ENCODE measurements at places on chromosomes 12 and 14. TPM values are rescaled to one million over a fixed set of nuclear protein-coding genes. Genes with fewer than 3 reads are reported as not detected.
A peak's percentile ranks its signal among the peaks of the same experiment; 100 is the strongest.

The TDRD9 gene
- not detected for total RNA-seq

DNA sequence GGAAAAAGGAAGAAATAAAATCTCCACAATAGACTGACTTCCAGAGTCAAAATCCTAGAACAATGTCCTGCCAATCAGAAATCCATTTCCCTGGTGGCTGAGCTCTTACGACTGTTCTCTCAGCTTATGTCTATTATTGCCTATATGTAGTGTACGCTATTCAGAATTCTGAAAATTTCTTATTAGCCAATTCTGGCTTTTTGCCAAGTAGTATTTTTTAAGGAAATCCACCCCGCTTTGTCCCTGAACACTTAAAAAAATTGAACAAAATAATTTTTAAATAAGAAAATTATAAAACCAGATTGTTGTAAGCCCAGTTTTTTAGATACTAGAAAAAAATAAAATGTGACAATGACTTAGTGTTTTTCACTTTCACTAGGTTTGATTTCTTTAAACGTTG lies 143.0 kb downstream of the KCNA5 start:
- no peaks in the 10 kb centered on the region for H3K27me3 ChIP-seq
- DNase-seq = no peak
- H3K4me3 ChIP-seq = no peak overlapping the region
- no peaks in the 10 kb centered on the region for H3K4me1 ChIP-seq
- H3K27ac ChIP-seq = no peak overlapping the region

The KLRG1 gene
- 34.7 TPM for total RNA-seq

DNA sequence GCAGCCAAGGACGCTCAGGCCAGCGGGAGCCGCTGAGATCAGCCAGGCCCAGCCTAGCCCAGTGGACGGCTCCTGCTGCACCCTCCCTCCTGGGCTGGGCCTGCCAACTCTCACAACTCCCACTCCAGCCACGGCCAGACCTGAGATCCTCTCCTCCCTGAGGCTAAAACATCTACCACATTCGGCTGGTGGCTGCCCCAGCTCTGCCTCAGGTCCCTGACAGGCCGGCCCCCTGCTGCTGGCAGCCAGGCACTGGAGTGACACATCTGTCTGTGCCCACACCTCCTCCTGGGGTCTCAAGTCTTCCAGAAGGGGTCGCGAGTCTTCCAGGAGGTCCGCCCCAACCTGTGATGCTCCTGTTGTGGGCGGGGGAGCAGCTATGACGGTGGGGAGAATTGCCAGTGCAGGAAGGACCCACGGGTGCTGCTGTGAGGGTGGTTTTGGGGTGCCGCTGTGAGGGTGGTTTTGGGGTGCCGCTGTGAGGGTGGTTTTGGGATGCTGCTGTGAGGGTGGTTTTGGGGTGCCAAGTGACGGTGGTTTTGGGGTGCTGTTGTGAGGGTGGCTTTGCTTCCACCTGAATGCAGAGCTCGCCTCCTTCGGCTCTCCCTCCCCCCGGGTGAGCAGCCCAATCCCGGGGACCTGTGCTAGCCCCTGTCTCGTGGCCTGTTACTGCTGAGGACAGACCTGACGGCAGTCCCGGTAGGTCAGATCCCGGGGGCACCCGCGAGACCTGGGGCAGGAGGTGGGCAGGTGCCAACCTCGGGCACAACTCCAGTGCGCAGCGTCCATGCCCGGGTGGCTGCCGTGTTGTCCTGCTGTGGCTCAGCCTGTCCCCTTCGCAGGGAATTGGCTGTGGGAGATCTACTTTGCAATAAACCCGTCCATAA lies 27.5 kb upstream of the C14orf180 start:
- no peaks in the 10 kb centered on the region for H3K36me3 ChIP-seq
- H3K27me3 ChIP-seq = no peaks in the 10 kb centered on the region
- no peak overlapping the region for H3K4me3 ChIP-seq
- DNase-seq = no peak
- peak overlapping the region; percentile 96 for H3K27ac ChIP-seq

DNA sequence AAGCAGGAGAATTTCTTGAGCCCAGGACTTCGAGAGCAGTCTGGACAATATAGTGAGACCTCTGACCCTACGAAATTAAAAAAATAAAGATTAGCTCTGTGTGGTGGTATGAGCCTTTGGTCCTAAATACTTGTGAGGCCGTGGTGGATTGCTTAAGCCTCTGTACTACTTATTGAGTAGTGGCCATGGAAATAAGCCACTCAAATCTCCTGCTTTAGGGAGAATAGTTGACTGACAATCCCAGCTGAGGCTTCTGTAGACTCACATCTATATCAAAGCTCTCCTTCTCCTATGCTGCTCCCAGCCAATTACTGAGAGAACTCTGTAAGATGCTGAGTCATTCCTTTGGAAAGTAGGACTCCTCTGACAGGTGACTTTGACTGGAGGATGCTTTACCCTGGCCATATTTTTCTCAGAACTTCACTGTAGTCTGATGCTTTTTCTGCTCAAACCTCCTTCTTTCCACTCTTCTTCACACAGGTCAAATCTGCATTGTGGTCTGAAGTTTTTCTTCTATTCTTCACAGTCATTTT lies 420.2 kb downstream of the SLC6A15 start:
- no peaks in the 10 kb centered on the region for H3K4me1 ChIP-seq
- H3K27me3 ChIP-seq = no peaks in the 10 kb centered on the region
- no peaks in the 10 kb centered on the region for H3K36me3 ChIP-seq
- no peak overlapping the region for H3K4me3 ChIP-seq

- no peak overlapping the region for H3K27ac ChIP-seq
- peaks cover 27% of the 10 kb centered on the region for H3K4me1 ChIP-seq
- peak; percentile 57 for DNase-seq
- no peak overlapping the region for H3K4me3 ChIP-seq
- no peaks in the 10 kb centered on the region for H3K36me3 ChIP-seq
Measured at GRCh38 chr14:102565331-102565887, 27.0 kb upstream of the RCOR1 start.

GRCh38 chr12:31431721-31432240 lies 105.8 kb upstream of the SINHCAF start:
- no peaks in the 10 kb centered on the region for H3K27me3 ChIP-seq
- no peak overlapping the region for H3K27ac ChIP-seq
- DNase-seq = no peak
- H3K4me3 ChIP-seq = no peak overlapping the region
- H3K4me1 ChIP-seq = peaks cover 2% of the 10 kb centered on the region

DNA sequence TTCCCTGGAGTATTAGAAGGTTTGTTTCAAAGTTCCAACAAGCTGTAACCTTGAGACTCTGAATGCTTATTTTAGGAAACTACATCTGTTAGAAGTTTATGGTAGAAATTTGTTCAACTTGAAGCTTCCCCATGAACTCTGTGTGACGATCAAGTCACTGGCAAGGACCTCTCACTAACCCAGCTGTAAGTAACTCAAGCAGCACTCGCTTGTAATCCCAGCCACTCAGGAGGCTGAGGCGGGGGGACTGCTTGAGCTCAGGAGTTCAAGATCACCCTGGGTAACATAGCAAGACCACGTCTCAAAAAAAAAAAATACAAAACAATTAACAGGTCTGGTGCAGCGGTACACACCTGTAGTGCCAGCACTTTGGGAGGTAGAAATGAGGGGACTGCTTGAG lies 25.6 kb downstream of the TESC start:
- peaks cover 14% of the 10 kb centered on the region for H3K4me1 ChIP-seq
- H3K27ac ChIP-seq = no peak overlapping the region
- H3K27me3 ChIP-seq = no peaks in the 10 kb centered on the region
- peaks cover 4% of the 10 kb centered on the region for H3K36me3 ChIP-seq
- no peak for DNase-seq
- no peak overlapping the region for H3K4me3 ChIP-seq

GRCh38 chr12:108840605-108841332 lies 16.6 kb downstream of the SSH1 start:
- no peak overlapping the region for H3K27ac ChIP-seq
- H3K4me3 ChIP-seq = no peak overlapping the region
- H3K36me3 ChIP-seq = no peaks in the 10 kb centered on the region
- DNase-seq = no peak
- H3K27me3 ChIP-seq = no peaks in the 10 kb centered on the region

DNA sequence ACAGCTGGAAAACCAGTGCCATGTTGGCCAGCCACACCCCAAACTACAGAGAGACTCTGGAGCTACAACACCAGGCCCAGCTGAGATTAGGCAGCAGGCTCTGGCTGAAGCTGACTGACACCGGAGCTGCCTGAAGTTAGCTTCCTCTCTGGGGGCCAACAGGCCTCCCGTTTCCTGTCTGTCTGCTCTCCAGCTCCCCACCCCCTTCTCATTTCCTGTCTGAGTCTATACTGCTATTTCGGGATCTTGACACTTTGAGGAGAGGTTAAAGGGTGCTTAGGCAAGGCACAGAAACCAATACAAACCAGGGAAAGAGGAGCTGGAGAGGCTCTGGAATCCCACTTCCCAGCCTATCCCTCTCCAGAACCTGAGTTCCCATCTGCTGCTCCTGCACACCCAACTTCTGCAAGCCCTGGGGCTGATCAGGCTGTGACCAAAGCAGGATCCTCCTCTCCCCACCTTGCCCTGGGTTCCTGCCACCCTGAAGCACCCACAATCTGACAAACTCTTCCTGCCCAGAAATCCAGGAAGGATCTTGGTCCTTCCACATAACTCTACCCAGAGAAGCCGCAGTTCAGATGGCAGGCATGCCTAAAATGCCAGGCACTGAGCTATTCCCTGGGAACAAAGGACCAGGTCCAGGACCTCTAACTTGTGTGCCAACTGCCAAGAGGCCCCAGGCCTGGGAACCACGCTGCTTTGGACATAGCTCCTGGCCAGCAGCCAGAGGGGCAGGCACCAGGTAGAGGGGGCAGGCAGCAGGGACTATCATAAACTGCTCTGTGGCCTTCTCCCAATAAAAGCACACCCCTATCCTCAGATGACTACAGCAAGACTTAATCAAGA lies 39.9 kb downstream of the PRPF40B start:
- peak; percentile 95 for DNase-seq
- no peaks in the 10 kb centered on the region for H3K27me3 ChIP-seq
- H3K27ac ChIP-seq = peak overlapping the region; percentile 63

DNA sequence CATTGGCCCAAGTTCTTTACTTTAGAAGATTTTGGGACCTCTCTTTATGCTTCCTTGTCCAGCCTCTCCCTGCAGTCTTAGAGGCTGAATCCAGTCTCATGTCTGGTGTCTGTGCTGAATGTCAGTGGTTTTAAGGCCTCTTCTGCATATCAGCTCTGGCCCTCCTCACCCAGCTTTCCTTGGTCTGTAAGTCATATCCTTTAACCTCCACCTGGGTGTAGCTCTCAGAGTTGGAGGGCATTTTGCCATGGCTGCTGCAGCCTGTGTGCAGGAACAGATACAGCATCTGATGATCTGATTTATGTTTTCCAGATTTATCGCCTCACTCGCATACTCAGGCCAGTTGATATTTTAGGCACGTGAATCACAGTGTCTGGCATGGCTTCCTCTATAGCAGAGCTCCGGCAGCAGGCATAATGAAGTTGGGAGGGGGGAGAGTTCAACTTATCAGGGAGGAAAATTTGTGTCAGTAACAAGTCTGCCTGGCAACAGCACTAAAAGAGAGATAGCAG lies 335.0 kb downstream of the PCNX1 start:
- no peaks in the 10 kb centered on the region for H3K36me3 ChIP-seq
- H3K27ac ChIP-seq = no peak overlapping the region
- no peak overlapping the region for H3K4me3 ChIP-seq
- no peaks in the 10 kb centered on the region for H3K27me3 ChIP-seq
- DNase-seq = no peak

- H3K27ac ChIP-seq = no peak overlapping the region
- no peak for DNase-seq
- H3K36me3 ChIP-seq = no peaks in the 10 kb centered on the region
Measured at GRCh38 chr12:58450868-58451482, 469.3 kb downstream of the LRIG3 start.

GRCh38 chr12:113855998-113856397 lies 110.1 kb downstream of the RBM19 start:
- DNase-seq = no peak
- H3K4me3 ChIP-seq = no peak overlapping the region
- H3K27ac ChIP-seq = no peak overlapping the region
- H3K27me3 ChIP-seq = no peaks in the 10 kb centered on the region

DNA sequence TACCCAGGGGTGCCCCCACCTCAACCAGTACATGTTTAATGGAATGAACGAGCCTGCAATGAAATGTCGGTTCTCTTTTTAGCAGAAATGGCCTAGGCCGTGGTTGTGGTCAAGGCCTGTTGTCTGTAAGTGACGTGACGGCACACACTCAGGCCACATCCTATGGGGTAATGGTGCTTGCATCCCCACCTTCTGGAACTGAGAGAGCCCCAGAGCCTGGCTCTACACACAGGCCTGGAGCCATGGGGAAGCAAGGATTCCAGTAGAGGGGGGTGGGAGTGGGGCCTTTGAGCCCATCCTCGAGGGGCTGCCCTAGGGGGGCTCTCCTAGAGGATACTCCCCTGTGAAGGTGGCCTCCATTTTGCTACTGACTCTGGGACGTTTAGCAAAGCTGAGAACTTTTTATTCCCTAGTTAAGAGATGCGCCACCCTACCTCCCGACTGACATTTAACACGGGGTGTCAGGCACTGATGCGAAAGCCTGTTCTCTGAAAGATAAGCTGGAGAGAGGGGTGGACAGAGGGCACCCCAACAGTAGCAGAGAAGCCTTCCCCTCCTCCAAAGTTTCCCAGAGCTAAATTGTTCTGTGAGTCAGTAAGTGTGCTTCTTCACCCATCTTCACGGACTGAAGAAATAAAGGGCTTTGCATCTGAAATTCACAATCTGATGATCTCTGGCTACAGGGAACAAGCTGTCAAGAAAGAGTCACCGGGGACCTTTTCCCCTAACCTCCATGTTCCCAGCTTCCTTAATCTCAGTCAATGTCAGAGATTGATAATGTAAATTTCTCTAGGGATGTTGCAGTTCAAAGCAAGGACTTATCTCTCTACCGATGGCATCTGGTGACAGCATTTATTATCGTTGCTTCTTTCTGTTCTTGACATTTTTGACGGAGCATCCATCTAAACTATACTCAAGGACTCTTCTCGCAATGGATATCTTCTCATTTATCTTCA lies 6.8 kb downstream of the RIN3 start:
- no peak overlapping the region for H3K27ac ChIP-seq
- H3K4me1 ChIP-seq = no peaks in the 10 kb centered on the region
- H3K27me3 ChIP-seq = no peaks in the 10 kb centered on the region
- no peak for DNase-seq

- no peak overlapping the region for H3K4me3 ChIP-seq
- H3K4me1 ChIP-seq = no peaks in the 10 kb centered on the region
- no peak overlapping the region for H3K27ac ChIP-seq
- no peaks in the 10 kb centered on the region for H3K36me3 ChIP-seq
- no peaks in the 10 kb centered on the region for H3K27me3 ChIP-seq
Measured at GRCh38 chr12:78863482-78864402, 832 bp upstream of the SYT1 start.

The PPFIA2 gene
- not detected for total RNA-seq

- H3K27me3 ChIP-seq = no peaks in the 10 kb centered on the region
- no peaks in the 10 kb centered on the region for H3K4me1 ChIP-seq
- no peak overlapping the region for H3K27ac ChIP-seq
- H3K36me3 ChIP-seq = no peaks in the 10 kb centered on the region
- no peak overlapping the region for H3K4me3 ChIP-seq
Measured at GRCh38 chr14:105877645-105878044, 351.3 kb downstream of the TMEM121 start.

Measured in Karpas-422 (cell line).